ENCODE measurements at places on chromosomes 2 and 18.

- DNase-seq = no peak
Measured at GRCh38 chr2:146392186-146392585, 1452.6 kb upstream of the ACVR2A start.

- no peak for DNase-seq
Measured at GRCh38 chr2:44616667-44617155, 255.0 kb downstream of the CAMKMT start.

GRCh38 chr2:202023198-202023903, 10.3 kb upstream of the FZD7 start:
- DNase-seq = no peak

DNA sequence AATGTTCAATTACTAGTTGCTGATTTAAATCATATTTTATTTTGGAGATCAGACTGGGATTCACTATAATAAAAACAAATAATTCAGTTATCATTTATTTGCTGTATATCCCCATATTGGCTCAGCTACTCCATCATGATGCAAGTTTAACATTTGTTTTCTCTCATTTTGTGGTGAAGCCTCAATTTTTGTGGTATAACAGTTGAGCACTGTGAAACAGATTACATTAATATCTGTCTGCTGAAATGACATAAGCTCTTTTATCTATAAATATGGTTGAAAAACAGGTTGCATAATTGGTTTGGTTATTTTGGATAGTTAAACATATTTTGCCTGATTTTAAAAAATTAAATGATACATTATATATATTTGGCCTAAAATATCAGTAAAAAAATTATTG, 67.7 kb downstream of the DPP4 start:
- DNase-seq = no peak

- no peak for DNase-seq
Measured at GRCh38 chr18:49944663-49945062, 131.3 kb upstream of the ACAA2 start.

DNA sequence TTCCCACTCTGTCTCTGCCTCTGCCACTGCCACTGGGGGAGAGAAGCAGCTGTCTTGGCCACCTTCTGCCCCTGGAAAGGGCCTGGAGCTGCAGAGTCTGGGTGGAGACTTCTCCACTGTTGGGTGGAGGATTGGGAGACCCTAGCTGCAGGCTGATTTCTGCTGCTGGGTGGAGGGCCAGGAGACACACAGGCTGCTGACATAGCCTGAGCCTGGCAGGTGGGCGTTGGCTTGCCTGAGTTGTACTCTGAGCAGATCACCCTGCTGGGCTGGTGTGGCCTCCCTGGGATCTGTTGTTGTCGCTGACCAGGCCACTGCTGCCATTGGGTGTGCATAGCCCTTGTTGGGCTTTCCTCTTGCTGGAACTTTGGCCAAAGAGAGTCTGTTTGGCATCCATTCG, 64.3 kb downstream of the ARHGEF4 start:
- DNase-seq = no peak

GRCh38 chr2:32330136-32330535, 26.7 kb upstream of the BIRC6 start:
- no peak for DNase-seq

DNA sequence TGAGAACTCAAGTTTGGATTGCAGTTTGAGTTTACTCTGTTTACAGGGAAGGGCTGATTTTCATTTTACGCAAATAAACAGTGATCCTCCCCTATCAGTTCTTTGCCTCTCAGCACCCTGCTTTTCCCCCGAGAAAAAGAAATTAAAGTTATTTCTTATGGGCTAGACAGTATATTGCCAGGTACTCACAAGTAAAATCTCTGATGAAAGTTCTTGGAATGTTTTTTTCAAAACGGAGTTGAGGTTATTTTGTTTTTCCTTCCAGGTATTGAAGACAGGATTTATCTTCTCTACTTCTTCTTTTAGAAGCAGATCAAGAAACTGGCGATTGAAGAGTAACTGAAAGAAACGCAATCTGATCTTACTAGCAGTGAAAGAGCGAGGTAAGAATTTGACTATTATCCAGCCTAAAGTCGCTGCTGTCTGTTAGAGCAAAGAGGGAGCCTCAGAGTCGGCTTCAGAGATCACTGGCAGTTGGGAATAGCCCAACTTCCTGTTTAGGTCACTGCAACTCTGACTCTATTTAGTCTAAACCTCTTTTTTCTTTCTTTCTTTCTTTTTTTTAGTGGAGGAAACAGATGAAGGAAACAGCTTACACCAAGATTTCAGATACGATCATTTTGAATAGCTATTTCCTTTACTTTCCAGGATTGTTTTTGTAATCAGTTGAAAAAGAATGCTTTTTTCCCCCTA, at the start of gene TFPI:
TFPI (minus strand) TSS at position 425 of the 693 bp plus-strand sequence. CDS start 50,667 bp downstream, outside the sequence.
- no peak for DNase-seq

GRCh38 chr2:125371867-125372266, 1284.1 kb upstream of the GYPC start:
- no peak for DNase-seq

- no peak for DNase-seq
Measured at GRCh38 chr2:54513363-54513715, 57.2 kb downstream of the SPTBN1 start.

DNA sequence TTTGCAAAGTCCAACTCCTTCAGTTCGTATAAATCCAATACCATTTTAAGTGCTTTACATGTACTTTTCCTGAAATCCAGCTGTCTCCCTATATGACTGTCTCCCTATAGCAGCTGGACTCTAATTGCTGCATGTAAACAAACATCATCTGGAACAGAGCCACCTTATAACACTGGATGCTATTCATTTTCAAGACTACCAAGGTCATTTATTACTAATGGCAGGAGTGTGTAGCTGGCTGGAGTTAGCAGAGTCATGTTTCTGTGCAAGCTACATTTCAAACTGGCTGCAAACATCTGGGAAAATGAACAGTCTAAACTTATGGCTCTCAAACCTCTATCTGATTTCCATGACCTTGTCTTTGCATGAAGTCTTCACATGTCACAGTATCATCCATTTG, 575.2 kb downstream of the PIK3C3 start:
- DNase-seq = no peak

DNA sequence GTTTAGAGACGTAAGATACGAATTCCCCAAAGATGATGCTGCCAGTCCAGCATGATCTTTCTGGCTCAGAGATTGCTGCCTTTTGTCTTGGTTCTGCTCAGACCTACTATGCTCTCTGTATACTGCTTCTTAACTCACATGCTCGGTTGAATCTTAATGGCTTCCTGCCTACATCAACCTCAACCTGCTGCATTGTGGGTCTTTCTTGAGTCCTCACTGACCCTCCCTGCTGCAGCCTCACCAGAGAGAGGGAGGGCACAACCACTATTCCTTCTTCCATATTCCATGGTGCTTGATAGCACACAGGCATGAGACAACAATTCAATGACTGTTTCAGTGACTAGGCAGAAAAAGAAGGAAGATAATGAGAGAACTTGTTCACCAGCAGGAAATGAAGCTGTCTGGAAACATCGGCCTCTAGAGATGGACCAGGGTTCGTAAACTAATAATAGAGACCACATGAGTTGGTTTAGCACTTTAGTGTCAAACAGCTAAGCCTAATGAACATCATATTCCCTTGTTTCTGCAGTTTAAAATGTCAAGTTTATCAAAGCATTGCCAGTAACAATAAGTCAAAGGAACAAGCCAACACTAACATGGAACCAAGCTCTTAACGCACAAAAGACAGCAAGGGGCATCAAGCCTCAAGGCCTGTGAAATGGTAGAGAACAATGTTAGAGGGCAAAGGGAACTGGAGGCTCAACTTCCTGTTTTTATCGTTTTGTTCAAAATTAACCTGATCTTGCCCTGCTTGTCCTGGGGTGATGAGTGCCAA, 333.9 kb downstream of the PDE11A start:
- no peak for DNase-seq

- no peak for DNase-seq
Measured at GRCh38 chr2:47300609-47301276, 102.2 kb upstream of the MSH2 start.

DNA sequence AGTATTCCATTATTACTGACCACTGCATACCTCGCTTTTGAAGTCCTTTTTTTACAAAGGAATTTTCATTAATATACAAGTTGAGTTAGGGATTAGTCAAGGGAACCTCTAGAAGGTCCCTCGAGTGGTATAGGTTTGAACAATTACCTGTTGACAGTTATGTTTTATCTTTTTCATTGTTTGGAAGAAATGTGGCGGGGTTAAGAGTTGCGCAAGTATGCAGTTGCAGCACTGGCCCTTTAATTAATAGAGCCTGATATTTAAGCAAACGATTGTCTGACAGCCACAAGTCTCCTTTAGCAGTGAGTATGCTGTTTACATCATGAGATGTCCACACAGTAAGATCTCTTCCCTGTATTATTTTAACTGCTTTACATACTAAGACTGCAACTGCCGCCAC, 24.3 kb downstream of the KYNU start:
- DNase-seq = no peak

- no peak for DNase-seq
Measured at GRCh38 chr2:17059458-17059857, 393.8 kb upstream of the CYRIA start.

DNA sequence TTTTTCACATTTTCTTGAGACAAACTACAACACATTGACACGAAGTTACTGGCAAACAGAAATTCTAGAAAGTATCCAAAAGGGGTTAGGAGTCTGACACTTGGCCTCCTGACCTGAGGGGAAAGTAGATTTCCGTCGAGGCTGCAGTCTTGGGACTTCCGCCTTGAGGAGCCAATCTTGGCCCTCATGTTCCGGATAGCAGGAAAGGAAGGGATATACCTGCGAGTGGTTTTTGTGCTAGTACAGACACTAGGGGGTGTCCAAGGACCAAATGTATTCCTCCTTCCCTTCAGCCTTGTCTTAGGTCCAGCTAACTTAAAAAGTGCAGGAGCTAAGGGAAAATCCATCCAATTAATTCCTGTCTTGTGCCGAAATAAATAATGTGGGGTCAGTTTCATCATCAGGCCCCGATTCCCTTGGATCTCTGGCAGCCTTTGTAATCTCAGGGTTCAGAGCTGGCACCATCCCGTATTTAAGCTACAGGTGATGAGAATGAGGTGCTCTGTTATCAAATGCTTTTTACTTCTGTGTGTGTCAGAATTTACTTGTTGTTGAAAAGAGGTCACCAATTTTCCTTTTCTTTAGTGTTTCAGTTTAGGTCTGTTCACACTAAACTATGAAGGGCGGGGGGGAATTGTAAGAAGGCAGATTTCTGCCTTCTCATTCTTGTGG, 330.2 kb upstream of the FANCL start:
- peak; percentile 45 for DNase-seq

GRCh38 chr18:9188359-9189231, 52.0 kb downstream of the ANKRD12 start:
- no peak for DNase-seq

DNA sequence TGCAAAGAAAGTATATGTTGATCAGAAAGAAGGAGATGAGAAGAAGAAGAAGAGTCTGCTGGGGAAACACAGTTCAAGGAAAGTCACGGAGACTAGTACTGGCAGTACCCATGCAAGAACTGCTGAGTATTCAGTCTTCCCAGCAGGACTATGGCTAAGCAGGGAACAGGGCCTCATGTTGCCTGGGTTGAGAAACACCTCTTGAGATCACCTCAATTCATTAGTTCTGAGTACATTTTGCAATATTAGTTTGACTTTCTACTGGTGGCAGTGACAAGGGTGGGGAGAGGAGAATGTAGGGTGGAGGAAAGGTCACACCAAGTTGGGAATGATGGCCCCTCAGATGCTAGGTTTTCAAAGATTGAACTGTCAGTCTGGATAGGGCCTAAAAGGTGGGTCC, 50.5 kb downstream of the MRPL33 start:
- no peak for DNase-seq

DNA sequence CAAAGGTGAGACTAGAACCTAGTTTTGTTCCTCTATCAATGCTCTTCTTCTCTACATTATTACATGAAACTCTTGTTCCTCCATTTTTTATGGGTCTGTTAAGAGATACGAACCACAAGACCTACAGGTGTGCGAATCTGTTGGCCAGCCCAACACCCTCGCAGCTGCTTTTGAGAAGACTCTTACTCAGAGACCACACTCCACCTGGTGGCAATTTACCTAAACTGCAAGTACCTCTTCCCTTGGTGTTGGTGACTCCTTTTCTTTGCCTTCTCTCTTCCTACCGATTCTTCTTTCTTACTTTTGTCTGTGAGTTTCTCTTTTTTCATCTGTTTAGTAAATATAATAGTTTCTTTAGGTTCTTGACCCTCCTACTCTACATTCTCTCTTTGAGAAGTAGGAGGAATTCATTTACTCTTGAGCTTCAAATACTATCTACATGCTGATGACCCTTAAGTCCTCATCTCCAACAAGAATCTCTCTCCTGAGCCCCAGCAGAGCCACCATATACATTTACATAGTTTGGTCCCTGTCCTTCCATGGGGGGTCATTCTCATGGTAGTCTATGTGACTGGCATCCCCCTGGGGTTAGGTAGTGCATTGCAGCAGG, 81.8 kb upstream of the GAREM1 start:
- peak; percentile 59 for DNase-seq

GRCh38 chr18:23812546-23813440, 123.5 kb downstream of the LAMA3 start:
- DNase-seq = no peak

GRCh38 chr2:230738924-230739323, 26.3 kb downstream of the CAB39 start:
- no peak for DNase-seq

- DNase-seq = no peak
Measured at GRCh38 chr2:138113871-138114525, 149.7 kb downstream of the HNMT start.

GRCh38 chr2:129024796-129025195, 706.1 kb upstream of the HS6ST1 start:
- no peak for DNase-seq

- DNase-seq = no peak
Measured at GRCh38 chr2:238695538-238695937, 152.3 kb upstream of the TWIST2 start.

DNA sequence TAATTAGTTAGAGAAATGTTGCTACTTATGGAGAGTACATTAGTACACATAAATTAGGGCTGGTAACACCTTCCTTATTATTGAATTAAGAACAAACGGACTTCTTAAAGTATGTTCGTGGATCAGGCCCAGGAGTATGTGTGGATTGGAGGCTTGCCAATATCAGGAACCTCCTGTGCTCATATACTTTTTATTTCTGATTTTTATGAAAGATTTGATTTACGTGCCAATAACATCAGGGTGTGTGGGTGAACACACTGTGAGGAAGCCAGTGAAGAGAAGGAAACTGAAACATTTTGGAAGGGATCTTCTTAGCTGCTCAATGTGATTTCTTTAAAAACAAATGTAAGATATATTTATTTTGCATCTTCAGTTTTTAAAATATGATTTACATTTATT, 113.0 kb downstream of the EFEMP1 start:
- no peak for DNase-seq

GRCh38 chr2:224178056-224178455, 139.0 kb upstream of the SERPINE2 start:
- no peak for DNase-seq

GRCh38 chr2:229780856-229781773, 66.8 kb upstream of the DNER start:
- no peak for DNase-seq
